Ammon's horn (tissue), 1 donor: ENCODE measurements at places on chromosomes 2 and 18.

DNA sequence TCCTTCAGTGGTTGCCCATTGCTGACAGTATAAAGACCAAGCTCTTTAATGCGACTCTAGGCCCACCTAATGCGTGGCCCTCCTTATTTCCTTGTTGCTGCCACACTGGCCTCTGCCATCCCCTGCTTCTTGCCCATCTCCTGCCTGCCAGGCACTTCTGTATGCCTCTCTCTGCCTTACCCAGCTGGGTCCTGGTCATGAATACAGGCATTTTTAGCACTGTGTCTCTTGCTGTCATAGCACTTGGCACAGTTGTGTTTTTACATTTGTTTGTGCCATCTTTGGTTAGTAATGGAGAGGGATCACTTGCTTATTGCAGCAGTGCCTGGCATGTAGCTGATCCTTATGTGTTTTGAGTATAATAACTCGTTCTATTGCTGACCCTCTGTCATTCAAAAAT, 38.7 kb downstream of the MAP4K4 start:
- peak; percentile 90 for DNase-seq

DNA sequence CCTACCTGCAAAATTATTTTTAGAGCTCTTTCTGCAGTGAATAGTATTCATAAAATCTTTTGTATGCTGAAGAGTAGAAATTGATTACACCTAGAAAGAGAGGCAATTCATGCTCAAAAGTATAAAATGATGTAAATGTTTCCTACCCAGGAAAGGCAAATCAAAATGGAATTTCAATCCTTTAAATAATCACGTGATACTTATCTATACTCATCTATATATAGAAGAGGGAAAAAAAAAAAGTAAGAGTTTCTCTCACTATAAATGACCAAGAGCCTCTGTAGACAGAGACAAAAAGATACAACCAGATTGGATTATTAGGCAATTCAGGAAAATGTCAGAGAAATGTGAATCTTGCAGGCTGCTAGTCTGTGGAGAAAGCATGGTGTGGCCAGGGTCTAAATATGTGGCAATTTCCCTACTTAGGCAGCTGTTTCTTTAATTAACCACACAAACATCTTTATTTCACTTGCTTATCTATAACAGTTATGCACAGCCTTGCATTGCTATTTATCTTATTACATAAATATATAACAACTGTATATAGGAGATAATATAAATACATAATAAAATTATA, 39.5 kb downstream of the METTL8 start:
- DNase-seq: no peak

DNA sequence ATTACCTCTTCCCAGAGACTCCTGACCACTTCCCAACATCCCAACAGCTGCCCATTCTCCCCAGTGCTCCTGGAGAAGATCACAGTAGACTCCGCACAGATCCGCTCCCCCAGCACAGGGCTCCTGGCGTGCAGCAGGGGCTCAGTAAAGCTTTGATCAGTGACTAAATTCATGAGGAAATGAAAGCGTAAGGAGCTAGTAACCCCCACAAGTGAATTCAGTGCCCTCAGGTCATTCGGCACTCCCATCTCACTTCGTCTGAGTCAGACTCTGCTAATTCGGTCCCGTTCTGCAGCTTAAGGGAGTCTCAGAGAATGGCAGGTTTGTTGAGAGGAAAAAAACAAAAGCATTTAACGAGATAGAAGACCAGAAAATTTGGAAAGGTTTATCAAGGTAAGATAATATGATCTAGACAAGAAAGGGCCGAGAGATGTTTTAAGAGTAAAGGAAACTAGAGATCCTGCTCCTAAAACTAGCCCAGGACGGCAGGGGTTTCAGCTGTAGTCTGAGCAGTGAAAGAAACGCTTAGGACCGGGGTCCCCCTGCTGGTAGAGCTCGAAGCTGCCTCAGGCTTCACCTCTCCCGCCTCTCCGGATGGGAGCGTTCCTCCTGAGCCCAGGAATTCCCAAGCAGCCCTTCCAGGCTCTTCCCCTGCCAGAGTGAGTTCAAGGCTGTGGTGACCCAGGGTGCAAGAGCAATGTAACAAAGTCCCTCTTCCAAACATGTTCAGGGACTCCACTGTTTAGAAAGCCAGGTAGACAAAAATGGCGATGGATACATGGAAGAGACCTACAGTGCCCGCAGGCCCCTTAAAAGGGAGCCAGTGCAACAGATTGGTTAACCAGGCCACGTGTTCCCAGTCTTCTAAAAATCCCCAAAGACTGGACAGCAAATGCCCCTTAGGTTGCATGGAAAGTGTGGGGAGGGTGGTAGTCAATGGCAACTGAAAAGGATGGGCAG, 127.3 kb downstream of the DNER start:
- peak; percentile 90 for DNase-seq

- no peak for DNase-seq
Measured at GRCh38 chr2:105537466-105537865, 138.6 kb upstream of the FHL2 start.

DNA sequence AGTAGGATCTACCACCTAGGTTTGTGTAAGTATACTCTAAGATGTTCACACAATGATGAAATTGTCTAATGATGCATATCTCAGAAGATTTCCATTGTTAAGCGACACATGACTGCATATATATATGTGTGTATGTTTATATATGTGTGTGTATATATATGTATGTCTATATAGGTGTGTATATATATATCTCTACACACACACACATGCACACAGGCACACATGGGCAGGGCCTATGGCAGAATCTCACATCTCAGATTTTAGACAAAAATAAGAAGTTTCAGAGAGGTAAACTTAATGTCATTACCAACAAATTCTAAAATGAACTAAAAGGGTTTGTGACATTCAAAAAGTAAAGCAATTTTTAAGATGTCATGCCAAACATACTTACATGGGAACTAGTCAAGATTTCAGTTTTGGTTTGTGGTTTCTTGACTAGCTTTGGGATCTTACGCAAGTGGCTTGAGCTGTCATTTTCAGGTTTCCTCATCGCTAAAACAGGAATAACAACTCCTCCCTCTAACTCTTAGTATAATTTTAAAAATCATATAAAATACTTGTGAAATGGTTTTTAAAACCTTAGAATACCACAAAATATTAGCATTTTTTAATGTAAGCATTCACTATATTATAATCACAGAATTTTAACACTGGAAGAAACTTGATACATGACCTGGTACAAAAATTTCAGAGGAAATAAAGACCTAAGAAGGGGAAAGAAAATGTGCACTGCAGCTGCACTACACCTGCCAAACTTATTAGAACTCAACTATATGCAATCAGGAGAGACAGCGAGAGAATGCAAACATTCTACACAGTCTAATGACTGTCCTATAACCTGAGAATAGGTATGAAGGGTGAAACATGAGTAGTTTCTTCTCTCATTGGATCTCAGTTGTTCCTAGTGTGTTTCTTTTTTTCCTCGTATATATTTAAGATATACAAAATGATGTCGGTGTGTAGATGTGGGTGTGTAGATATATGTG, 75.7 kb downstream of the TTC21B start:
- no peak for DNase-seq

- no peak for DNase-seq
Measured at GRCh38 chr2:26658691-26659346, 17.7 kb upstream of the CIB4 start.

DNA sequence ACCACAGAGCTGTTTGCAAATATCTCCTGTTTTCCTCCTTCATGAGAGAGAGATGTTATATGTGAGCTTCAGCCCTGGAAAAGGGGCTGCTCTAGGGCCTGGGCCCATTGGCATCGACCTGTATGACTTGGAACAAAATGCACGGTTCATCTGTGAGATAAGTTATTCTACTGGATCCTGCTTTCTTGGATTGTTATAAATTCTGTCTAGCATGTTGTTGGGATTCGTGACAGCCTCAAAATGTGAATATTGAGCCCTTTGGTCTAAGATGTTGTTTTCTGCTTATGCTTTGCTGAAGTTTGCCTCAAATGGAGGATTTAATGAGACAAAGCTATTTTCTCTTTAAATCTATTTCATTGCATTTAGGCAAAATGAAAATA, 372.9 kb downstream of the EN1 start:
- no peak for DNase-seq

GRCh38 chr18:44246001-44246400, 434.7 kb upstream of the SETBP1 start:
- DNase-seq: no peak

DNA sequence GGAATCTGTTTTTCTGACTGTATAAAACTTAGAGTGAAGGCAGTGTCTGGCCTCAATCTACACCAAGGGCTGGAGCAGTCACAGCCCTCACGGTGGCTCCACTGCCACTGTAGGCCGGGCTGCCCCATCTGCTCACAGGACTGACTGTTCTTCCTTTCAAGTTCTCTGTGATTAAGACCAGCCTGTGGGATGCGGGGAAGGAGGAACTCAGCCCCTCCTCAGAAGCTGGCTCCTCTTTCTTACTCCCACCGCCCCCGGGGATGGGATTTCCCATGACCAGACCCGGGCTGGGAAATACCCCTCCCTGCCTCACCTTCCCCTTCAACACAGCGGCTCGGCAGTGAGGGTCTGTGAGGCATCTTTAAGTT, 106.0 kb downstream of the COPS8 start:
- no peak for DNase-seq

- DNase-seq: peak; percentile 53
Measured at GRCh38 chr2:136183097-136183496, 65.1 kb upstream of the CXCR4 start.

DNA sequence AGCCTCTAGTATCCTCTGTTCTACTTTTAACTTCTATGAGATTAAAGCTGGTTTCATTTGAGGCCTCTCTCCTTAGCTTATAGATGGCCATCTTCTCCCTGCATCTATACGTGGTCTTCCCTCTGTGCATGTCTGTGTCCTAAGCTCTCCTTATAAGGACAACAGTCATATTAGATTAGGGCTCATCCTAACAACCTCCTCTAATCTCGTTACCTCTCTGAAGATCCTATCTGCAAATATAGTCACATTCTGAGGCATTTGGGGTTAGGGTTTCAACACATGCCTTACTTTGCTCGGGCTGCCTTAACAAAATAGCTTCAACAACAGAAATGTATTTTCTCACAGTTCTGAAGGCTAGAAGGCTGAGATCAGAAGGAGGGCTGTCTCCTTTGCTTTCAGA, 11.6 kb upstream of the APOB start:
- no peak for DNase-seq

DNA sequence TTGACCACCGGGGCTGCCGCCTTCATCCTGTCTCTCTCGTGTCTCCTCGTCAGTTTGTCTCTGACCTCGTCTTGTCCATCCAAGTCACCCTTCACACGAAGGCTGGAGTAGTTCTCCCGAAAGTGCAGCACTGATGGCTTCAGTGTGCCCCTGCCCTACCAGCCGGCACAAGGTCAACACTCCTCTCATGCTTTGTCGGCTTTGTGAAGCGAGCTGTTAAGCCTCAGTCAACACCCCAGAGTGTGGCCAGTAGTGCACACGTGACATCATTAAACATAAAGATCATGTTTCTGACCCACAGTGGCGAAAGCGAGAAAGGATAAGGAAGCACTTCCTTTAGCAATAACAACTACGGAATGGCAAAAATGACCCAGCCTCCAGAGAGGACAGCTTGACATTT, 23.2 kb downstream of the ACKR3 start:
- DNase-seq: no peak

- no peak for DNase-seq
Measured at GRCh38 chr2:209236377-209236776, 187.5 kb upstream of the MAP2 start.

GRCh38 chr18:2961821-2962220, 51.1 kb downstream of the LPIN2 start:
- peak; percentile 43 for DNase-seq

GRCh38 chr2:26444236-26444635, 33.7 kb downstream of the OTOF start:
- DNase-seq: no peak

DNA sequence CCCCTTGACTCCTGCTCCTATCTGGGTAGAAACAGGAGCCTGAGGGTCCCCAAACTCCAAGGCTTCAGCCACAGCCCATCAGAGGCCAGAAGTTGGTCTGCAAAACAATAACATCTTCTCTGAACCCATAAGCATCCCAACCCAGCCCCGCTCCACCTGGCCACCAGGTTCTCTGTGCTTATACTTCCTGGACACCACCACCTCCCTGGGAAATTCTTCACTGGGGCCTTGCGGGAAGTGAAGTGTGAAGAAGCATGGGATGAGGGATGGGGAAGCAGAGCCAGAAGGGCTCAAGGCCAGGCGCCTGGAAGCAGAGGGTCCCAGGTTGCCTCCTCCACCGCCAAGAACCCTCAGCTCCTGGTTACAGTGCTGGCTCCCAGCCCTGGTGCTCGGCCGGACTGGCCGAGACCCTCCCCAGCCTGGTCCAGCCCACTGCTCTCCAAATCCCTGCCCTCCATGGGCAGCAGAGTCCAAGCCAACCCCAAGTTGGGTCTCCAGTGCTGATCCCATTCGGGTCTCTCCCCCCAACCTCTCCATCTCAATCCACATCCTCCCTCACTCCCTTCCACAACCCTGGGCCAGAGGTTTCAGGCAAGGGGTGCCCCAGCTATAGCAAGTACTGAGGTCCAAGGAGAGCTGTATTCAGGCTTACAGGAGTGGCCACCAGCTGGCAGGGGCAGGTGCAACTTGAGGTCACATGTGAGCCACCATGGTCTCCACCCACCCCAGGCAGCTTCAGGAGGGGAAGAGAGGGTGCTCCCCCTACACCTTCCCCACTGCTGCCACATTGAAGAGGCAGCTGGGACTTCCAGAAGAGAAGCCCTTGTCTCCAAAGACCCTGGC, 60.7 kb downstream of the TNS1 start:
- no peak for DNase-seq

GRCh38 chr2:166170356-166170755, 42.5 kb upstream of the SCN1A start:
- DNase-seq: no peak

GRCh38 chr18:22342625-22343024, 75.1 kb downstream of the CTAGE1 start:
- no peak for DNase-seq

DNA sequence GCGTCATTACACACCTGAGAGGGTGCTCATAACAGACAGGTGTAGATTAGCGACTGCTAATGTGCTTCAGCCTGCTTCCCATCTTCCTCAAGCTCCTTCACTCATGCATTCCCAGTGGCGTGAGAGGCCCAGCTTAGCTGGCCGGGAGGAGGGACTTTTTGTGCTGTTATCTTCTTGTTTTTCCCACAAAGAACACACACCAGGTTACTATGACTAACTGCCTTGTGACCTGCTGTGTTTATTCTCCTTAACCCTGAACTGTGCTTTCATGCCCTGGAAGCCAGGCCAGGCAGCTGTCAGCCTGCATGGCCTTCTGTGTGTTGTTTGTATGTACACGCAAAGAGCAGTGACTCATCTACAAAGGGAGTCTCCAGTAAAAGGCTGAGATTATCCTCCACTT, 143.8 kb downstream of the PIEZO2 start:
- no peak for DNase-seq

DNA sequence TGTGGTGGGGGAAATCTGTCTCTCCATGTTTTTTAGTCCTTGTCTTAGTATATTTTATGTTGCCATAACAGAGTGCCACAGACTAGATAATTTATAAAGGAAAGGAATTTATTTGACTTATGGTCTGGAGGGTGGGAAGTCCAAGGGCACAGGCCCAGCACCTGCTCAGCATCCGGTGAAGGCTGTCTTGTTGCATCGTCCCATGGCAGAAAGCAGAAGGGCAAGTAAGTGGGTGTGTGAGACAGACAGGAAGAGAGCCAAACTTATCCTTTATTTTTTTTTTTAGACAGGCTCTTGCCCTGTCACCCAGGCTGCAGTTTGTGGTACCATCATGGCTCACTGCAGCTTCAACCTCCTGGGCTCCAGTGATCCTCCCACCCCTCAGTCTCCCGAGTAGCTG, 98.1 kb downstream of the HS1BP3 start:
- no peak for DNase-seq

GRCh38 chr2:128690431-128690830, 371.8 kb upstream of the HS6ST1 start:
- no peak for DNase-seq
